ENCODE measurements at places on chromosomes 4 and X.

DNA sequence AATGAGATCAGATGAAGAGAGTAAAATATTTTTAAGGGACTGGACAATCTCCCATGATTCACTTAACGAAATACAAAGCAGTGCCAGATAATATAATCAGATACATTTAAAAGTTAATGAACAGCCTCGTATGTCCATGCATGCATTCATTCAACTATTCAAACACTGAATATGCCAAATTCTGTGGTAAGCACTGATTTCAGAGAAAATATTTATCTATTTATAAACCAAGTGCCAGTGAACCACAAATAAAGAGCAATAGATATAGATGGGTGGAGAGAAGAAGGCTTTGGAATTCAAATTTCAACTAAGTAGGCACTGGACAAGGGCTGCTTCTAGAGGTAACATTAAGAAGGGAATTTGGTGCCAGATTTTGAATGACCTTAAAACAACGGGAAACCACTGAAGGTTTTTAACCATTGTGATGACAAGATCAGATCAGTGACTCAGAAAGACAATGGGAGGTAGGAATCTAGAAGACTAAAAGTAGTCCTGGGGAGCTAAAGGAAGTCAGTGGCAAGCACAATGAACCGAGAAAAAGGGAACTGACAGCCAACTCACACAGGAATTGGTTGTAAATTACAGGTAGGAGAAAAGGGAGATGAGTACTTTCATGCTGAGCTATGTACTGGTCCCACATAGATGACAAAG lies 14.2 kb downstream of the ELOVL6 start:
- no peak for DNase-seq

GRCh38 chr4:79621061-79621460 lies 213.0 kb upstream of the GK2 start:
- no peak for DNase-seq

DNA sequence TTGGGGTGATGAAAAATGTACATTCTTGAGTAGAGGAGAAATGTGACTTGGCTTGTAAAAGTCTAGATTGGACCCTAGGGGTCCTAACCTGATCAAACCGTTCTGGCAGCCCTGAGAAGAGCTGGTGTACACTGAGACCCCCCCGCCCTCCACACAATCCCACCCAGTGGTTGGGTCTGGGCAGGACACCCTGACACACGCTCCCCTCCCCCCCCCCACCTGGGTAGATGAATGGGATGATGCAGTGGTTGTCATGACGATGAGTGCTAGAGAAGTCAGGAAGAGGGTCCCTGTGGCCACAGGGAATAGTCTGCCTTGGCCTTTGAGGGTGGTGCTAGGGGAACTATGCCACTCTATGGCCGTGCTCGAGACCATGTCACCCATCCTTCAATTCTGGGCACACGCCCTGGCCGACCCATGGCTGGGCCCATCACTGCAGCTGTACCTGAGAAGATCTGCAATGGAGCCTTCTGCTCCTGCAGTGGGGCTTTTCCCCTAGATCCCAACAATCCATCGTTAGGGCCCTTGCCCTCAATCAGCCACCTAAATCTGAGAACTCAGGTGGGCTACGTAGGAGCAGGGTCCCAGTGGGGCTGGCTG lies 4.4 kb downstream of the CDK16 start:
- no peak for DNase-seq

DNA sequence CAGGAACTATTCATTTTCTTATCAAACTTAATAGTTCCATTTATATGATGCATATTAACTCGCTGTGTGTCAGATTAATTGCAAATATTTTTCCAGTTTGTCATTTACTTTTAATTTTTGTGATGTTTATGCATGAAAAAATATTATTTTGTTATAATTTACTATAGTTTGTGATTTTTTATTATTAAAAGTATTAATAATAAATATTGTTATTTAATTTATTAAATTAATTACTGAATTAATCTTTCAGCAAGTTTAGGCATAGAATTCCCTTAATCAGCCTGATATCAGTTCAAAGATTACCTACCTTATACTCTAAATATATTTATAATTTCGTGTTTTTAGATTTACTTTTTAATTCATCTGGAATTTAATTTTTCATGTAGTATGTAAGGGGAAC lies 15.5 kb upstream of the ATOH1 start:
- DNase-seq: no peak

DNA sequence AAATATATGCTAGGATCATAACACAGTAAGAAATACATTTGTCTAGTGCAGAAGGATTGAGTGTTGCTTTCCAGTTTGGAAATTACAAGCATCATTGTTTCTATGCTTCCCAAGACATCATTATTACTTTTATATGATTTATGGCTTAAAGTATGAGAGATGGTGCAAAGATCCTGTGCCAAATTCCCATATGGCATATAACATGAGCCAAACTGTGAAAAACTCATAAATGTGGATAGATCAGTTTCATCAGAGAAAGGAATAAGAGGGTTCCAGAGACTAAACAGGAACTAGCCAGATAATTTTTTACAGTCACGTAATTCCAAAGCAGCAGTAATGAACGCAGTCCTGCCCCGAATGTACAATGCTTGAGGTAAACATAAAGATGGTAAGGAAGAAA lies 126.3 kb downstream of the PRDM5 start:
- no peak for DNase-seq

DNA sequence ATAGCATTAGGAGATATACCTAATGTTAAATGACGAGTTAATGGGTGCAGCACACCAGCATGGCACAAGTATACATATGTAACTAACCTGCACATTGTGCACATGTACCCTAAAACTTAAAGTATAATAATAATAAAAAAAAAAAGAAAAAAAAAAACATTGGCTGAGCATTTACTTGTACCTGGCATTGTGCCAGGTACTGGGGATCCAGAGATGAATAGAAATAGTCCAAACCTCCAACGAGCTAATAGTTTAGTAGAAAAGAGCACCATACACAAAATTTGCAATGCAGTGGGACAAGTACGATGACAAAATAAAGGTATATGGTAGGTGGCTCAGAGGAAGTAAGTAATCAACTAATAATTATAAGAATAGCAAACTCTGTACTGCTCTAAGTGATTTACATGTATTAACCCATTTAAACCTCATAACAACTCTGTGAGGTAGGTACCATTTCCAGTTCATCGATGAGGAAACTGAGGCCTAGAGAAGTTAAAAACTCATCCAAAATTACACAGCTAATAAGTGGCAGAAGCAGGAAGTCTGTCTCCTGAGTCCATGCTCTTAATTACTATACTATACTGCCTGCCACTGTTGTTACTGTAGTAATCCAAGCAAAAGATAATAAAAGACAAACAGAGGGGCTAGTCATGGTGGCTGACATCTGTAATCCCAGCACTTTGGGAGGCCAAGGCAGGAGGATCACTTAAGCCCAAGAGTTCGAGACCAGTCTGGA lies 319.3 kb downstream of the OPHN1 start:
- DNase-seq: no peak

DNA sequence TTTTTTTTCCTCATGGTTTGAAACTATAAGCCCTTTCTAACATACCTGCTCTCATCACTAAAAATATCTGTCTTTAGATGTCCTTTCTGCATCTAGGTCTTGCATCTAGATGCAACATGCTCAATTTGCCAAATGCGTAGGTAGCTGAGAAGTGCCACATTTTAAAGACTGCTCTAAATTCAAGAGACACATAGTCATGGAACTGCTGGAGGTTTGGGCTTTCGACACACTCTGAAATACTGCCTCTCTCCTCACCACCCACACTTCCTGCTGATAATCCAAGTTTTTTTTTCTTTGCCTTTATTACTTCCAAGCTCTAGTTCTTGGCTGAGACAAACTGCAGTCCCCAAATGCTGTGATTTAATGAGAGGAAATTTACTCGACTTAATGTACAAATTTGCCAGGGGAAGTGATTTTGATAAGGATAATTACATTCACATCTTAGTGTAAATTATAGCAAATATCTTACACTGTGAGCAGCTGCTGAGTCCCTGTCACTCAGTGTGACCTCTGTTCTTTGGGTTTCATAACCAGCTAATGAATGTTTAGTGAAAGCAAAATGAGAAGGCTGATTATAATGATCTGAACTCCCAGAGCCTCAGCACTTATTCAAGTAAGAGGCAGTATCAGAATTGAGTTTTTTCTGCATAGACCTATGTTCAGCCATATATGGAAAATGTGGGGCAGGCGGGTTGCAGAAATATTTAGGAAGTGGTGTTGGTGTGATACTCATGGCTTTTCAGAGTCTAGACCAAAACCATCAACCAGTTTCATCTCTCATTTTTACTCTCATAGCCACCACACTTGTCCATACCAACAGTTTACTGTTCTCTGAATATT lies 31.3 kb downstream of the DRD5 start:
- peak; percentile 41 for DNase-seq

DNA sequence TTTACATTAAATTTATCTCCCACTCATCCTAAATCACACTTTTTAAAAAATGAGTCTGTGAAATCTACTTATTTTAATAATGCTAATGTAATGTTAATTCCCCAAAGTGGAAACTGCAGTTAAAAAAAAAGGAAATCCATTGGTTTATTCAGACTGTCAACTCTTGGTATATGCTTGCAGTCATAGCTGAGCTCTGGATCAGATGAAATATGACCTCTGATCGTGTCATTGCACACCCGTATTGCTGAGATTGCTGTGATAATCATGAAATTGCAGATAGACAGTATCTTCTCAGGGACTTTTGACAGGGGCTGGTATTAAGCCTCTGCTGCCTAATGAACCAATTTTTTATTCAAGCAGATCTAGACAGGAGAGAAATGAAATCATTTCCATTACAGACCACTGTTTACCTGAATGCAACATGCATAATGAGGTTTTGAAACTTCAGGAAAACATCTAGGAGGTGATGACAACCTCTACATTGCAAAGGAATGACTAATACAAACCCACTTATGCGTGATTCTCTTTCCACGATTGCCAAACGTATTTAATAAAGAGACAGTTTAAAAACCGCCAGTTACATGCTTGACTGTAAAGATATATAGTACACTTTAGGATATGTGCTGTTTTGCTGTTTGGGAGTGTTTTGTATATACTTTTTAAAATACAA lies 138.3 kb upstream of the PUDP start:
- DNase-seq: no peak

DNA sequence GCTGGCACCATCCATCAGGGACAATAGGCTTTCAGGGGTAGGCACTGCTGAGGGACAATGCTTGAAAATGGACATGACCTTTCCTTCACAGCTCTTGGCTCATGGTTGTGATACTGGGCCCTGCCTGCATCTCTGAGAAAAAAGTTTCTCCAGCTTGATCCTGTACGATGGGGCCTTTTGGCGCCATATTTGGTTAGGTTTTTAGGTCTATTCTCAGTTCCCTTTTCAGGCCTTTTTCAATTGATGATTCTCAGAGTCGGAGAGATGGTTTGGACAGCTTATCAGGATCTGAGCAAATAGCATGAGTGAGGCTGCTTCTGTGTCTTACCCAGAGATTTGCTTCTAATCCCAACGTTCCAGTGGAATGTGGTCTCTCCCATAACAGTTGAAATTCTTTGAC lies 141.6 kb downstream of the ZNF518B start:
- no peak for DNase-seq

GRCh38 chrX:149222040-149222439 lies 283.1 kb downstream of the IDS start:
- no peak for DNase-seq

DNA sequence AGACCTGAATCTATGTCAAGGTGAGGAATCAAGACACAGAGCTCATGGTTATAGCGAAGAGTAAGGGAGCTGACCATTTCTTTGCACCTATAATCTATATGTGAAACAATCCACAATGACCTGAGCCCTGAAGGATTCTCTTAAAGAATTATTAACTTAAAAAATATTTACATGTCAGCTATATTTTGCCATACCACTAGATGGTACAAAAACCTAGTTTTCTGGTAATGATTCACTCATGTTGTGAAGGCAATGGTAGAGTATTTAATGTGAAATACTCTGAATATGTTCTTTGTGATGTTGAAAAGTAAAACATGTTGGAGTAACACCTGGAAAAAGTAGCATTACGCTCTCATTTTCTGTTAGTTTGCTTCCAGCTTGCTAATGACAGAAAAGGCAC lies 40.0 kb downstream of the VGLL1 start:
- no peak for DNase-seq

- DNase-seq: peak; percentile 44
Measured at GRCh38 chr4:17664755-17665154, 50.3 kb downstream of the MED28 start.

- DNase-seq: no peak
Measured at GRCh38 chr4:119206178-119206577, 6.3 kb upstream of the USP53 start.

GRCh38 chr4:25190407-25190806 lies 30.2 kb upstream of the SEPSECS start:
- DNase-seq: no peak

DNA sequence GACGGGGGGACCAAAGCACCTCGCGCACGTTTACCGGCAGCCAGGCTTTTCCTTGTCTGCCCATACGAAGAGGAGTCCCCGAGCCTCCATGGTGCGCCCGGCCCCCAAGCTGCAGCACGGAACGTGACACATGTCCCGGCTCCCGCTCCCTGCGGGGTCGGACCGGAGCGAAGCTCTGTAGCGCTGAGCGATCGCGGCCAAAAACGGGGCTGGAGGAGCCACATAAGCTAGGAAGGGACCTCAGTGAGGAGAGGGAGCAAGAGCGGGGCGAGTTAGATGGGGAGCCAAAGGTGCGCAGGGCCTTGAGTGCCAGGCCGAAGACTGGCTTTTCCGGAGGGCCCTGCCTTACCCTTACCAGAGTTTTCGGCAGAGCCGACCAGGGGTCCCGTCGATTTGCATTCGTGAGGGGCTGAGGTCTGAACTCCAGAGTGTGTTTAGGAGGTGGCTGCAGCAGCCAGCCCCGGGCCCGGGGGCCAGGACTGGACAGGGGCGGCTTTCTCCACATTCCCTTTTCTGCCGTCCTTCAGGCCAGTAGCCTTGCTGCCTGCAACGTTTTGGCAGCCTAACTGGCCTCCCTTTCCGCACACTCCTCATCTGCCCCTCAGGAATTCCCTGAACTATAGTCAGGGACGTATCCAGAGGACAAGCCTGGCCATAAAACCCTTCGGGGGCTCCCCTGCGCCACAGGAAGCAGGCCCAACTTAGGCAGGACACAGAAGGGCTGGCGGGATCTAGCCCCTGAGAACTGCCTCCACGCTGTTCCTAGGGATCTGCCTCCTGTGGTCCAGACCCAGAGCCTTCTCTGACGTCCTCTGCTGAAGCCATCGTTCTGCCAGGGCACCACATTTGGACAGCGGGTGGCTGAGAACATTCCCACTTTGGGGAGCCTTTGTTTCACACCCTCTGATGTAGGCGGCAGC lies 689 bp downstream of the SSR4 start:
- no peak for DNase-seq

DNA sequence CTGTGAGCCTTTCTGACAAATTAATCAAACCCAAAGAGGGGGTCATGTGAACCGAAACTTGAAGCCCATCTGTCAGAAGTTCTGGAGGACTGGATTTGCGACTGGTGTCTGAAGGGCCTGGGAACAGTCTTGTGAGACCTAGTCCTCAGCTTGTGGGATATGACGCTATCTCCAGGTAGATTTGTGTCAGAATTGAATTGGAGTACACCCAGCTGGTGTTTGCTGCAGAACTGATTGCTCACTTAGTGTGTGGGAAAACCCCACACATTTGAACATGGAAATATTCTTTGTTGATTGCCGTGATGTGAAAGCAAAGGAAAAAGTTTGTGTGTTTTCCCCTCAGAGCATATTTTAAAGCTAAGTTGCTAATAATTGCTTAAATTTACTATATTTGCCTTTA lies 30.3 kb upstream of the TMSB15B start:
- no peak for DNase-seq

All from GM06990 (cell line).